Right renal cortex interstitium (tissue), 3 donors: ENCODE measurements at places on chromosomes 11 and 22.

DNA sequence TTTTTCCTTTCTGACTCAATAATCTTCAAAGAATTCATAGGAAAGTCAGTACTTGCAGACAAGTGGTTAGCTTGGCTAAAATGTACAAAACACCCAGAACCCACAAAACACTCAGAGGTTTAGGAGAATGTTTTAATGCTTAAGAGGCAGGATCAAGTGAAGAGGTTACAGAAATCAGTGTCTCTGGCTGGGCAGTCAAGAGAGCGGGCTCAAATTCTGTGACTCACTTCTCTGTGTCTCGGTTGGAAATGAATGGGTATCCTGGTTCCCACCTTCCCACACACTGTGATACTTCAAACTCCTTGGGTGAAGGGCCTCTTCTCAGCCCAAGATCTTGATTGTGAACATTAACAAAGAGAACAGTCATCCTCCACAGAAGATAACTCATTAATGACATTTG lies 3.8 kb downstream of the MPEG1 start:
- DNase-seq, result no peak

GRCh38 chr22:31339148-31339832 lies 6.9 kb downstream of the PATZ1 start:
- no peak for DNase-seq

DNA sequence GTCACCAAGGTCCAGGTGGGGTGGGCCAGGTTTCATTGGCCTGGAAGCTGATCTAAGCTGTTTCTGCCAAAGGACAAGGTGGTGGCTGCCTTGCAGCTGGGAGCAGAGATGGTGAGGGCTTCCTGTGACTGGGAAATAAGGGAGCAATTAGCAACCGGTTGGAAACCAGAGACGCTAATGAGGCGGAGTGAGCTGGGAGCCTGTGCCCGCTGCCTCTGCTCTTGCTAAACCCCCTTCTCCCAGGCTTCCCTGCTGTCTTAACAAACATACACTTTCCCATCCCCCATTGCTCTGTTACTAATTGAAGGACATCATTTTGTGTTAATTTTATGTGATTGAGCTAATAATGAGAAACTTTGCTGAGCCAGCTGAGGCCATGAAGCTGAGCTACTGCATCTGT lies 121.8 kb downstream of the INSC start:
- DNase-seq, result no peak

DNA sequence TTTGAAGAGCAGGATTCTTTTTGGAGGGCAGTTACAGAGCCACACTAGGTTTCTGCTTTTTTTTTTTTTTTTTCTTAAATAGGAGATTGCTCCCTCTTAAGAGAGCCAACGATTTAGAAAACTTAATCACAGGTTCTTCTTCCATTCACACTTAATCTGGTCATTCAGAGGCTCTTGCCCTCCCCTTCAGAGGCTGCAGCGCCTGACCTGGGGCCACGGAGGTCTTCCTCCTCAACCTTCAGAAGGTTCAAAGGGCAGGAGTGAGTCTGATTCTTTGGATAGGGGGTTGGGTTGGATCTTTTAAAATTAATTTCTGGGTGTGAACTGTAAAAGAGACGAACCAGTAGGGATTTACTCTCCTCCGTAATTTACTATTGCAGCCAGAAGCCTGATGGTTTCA lies 57.1 kb downstream of the ZNRF3 start:
- no peak for DNase-seq

DNA sequence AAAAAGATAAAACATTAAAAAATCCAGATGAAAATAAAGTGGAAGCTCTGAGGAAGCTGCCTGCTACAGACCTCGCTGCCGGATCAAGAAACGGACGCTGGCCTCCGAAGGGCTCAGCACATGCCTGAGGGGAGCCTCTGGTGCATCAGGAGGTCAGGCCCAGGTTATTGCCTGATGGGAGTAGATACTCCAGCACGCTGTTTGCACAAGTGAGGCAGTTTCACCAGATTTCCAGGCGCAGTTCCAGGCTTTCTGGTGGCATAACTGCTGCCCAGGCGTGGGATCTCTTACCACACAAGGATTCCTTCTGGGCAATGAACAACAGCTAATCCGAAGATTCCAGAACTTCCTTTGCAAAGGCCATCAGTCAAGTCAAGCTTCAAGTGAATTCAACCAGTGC lies 154.2 kb downstream of the MPPED1 start:
- DNase-seq, result no peak

DNA sequence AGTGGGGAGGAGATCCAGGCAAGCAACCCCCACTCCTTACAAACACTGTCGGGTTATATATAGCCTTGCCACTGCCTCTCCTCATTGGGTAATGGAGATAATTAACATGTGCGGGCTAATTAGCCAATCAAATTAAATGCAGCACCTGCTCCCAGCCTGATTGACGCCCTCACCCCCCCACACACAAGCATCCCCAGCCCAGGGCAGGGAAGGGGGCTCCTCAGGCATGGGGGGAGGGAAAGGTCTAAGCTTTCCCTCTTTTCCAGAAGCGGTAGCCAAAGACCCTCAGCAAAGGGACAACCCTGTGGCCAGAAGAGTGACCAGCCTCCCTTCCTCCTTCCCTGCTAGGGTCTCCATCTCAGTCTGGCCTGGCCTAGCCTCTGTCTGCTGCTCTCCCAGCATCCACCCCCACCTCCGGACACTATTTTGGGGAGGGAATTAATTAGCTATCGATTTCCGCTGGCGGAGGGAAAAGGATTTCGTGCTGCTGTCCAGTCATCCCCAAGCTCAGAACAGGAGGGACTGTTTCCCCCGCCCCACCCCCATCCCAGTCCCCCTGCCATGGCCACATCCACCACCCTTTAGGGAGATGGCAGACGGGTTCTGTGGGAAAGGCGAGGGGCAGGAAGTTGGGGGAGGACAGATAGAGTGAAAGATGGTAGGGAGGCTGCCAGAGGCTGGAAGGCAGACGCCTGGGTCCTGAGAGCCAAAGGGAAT lies 7.1 kb downstream of the NRXN2 start:
- DNase-seq, result no peak

DNA sequence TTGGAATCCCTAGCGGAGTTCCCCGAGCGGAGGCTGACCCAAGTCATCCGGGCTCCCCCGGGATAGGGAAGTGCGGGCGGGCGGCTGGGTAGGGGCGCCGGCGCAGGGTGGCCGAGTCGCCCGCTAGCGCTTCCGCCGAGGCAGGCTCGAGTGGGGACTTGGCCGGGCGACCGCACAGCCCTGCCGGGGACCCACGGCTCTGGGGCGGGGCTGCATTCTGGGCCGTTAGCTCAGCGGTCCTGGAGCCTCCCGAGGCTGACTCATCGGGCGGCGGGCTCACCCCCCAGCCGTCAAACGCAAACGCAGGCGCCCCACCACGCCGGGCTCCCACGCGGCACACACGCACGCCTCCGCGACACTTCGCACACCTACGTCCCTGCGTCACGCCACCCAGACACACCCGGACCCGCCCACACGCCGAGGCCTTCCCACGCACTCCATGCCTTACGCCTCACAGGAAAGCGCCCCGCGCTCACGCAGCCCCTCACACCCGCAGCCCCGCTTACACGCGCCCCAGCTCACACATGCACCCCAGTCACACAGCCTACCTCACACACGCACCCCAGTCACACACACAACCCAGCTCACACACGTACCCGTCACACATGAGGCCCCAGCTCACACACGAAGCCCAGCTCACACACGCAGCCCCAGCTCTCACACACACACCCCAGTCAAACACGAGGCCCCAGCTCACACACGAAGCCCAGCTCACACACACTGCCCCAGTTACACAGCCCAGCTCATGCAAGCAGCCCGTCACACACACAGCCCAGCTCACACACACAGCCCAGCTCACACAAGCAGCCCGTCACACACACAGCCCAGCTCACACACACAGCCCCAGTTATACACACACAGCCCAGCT lies 1.2 kb downstream of the PHLDB1 start:
- DNase-seq, result no peak

DNA sequence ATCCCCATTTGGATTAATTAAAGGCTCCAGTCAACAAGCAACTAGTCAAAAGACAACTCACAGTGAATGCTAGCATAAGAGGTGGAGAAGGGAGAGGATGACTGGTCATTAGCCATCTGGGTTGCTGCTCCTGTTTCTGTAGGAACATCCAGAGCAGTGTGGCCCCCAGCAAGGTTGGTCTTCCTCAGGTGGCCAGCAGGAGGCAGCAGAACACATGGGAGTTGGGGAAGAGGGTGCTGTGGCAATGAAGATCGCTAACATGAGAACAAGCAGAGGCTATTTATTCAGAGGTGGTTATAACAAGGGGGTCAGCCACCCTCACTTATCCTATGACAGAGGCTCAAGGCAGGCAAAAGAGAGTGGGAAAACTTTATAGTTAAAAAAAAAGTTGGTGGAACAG lies 21.3 kb downstream of the IZUMO1R start:
- no peak for DNase-seq

- DNase-seq, result no peak
Measured at GRCh38 chr11:128931668-128932067, 11.0 kb downstream of the TP53AIP1 start.

DNA sequence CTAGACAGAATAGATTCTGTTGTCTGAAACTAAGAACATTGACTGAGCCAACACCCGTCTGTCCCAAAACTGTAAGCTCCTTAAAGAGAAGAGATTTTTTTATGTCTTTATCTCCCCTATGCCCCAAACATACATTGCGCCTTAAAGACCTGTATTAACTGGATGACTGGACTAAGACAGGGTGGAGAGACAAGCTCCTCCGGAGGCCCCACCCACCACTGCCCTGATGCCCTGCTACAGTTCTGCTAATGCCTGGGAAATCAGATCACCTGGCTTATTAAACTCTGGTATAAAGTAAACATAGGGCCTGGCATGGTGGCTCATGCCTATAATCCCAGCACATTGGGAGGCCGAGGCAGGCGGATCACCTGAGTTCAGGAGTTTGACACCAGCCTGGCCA lies 203.7 kb downstream of the TENM4 start:
- DNase-seq, result no peak

DNA sequence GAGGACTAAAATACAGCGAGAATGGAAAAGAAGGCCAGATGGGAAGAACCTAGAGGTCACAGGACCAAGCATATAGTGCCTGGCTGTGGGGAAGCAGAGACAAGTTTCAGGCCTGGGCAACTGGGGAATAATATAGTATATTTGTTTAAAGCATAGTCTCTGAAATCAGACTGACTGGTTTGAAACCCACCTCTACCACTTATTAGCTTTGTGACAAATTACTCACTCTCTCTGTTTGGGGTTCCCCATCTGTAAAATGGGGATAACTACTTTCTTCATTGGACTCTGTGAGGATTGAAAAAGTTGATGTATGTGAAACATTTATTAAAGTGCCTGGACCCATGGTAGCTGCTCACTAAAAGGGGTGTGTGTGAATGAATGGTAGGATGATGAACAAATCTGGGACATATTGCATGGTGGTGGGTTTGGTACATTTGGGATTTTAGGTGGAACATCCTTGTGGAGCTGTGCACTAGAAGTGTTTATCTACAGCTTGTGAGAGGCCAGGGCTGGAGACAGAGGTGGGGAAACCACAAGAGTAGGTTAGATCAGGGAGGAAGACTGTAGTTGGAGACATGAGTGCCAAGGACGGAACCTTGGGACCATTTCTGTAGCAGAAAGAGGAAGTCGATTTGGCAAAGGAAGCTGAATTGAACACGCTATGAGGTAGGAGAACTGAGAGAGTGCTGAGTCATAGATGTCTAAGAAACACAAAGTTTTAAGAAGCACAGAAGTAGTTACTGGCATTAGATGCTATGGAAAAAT lies 52.6 kb downstream of the SWAP70 start:
- no peak for DNase-seq

DNA sequence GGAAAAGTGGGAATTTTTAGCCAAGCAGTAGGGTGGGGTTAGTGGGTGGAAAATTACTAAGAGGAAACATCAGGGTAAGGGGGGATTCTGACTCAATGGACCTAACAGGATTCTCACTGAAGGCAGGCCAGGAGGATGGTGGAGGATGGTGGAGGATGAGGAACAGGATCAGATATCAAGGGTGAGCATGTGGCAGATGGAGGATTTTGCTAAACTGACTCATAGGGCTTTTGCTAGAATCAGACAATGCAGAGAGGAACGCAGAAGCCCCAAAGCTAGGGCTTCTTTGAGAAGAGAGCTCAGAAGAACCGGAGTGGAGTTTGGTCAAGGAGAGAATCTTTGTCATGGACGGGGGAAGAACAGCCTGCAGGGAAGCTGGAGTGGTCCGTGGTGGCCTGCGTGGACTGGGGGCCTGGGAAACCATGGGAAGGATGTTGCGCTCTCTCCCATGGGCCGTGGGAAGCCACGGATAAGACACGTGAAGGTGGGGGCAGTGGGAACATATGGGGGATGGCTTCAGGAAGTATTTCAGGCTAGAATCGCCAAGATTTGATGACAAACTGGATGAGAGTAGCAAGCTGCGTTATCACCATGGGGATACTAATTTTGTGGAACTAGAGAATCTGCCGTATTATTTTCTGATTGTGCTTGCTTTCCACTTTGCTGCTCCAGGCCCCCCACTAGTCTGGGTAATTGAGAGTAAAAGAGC lies 165.2 kb downstream of the LDLRAD3 start:
- DNase-seq, result no peak

DNA sequence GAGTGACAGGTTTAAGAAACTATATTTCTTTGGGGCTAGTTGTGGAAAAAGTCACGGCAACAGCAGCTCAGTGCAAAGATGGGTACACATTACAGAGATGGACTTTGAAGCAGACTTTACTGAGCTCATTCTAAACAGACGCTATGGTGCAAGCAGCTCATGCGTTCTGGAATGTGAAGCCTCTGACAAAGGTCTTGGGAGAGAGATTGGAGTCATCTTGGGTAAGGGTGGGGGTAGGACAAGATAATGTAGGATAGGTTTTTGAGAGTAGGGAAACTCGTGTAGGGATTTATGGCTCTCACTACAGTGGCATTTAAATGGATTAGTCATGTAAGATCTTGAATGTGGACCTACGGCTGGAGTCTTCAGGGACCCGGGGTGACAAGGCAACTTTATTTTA lies 36.2 kb upstream of the CLMP start:
- DNase-seq, result no peak

DNA sequence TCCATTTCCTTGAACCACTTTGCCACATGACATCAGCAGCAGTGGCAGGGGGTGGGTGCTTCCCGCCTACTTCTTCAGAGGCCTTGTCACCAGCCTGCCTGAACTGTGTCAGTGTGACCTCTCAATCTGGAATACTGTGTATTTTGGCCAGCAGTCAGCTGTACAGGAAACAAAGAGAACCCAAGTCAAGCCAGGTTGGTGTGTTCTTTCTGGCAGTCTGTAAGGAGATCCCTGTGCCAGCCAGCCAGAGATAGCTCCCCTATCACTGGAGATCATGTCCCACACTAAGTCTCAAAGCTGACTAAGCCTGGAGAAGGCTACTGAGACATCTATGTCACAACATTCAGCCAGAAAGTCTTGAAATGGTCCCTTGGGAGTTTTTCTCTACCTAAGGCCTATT lies 142.1 kb downstream of the TRPC6 start:
- no peak for DNase-seq

- no peak for DNase-seq
Measured at GRCh38 chr22:44024288-44024921, at the start of gene PARVB. TSS of gene PARVB (plus strand) at chr22:44024302. CDS start at chr22:44024340, 38 bp downstream.

- DNase-seq, result no peak
Measured at GRCh38 chr11:123833095-123833494, 26.9 kb upstream of the OR6M1 start.

- no peak for DNase-seq
Measured at GRCh38 chr11:128644576-128644975, 49.3 kb upstream of the FLI1 start.

- DNase-seq, result no peak
Measured at GRCh38 chr11:134625151-134625550, 213.1 kb upstream of the B3GAT1 start.

GRCh38 chr11:10908215-10908951 lies 50.5 kb upstream of the ZBED5 start:
- no peak for DNase-seq
